CD4-positive, CD25-positive, alpha-beta regulatory T cell (primary cell): ENCODE measurements at places on chromosomes 5 and 9. TPM values are rescaled to one million over a fixed set of nuclear protein-coding genes. Genes with fewer than 3 reads are reported as not detected.

The CDH9 gene
- not detected for total RNA-seq

DNA sequence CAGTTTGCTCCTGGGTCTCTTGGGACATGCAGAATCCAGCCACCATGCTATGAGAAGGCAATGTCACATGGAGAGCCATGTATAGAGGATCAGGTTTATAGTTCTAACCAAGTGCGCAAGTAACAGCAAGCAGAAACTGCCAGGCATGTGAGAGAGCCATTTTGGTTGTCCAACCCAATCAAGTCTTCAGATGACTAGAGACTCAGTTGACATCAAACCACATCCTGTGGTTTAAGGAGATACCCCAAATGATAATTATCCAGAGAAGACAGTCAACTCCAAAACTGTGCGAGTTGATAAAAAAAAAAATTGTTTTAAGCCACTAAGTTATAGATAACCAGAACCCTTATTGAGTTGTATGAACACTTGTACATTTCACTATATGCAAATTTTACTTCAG, 40.2 kb downstream of the TMEM232 start:
- H3K4me1 ChIP-seq, result no peaks in the 10 kb centered on the region
- no peak overlapping the region for H3K4me3 ChIP-seq
- H3K36me3 ChIP-seq, result no peaks in the 10 kb centered on the region
- no peak overlapping the region for H3K27ac ChIP-seq
- H3K27me3 ChIP-seq, result no peaks in the 10 kb centered on the region
- no peak for DNase-seq

DNA sequence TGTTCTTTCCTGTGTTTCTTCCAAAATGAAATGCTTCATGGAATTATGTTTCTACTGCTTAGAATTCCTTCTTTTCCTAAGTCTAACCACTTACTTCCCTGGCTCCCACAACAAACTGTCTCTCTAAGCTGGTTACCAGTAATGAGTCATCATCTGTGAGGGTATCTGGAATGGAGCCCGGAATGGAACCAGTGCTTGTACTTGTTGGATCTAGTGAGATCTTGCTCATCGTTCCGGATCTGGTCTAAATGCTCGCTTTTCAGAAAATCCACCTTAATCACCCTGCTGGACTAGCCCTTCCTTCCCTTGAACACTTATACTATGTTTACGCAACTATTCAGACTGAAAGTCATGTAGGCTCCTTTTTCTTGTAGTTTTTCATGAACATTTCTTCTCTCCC, 184.8 kb downstream of the PBX3 start:
- no peaks in the 10 kb centered on the region for H3K27me3 ChIP-seq
- no peak for DNase-seq
- no peaks in the 10 kb centered on the region for H3K4me1 ChIP-seq
- no peak overlapping the region for H3K4me3 ChIP-seq

The SERINC5 gene
- total RNA-seq, result 80.3 TPM
